ENCODE measurements at places on chromosomes 2 and 18. TPM values are rescaled to one million over a fixed set of nuclear protein-coding genes. Genes with fewer than 3 reads are reported as not detected.

SDC1 gene
- total RNA-seq, result 0.19 TPM

- no peaks in the 10 kb centered on the region for H3K4me1 ChIP-seq
- no peak overlapping the region for H3K27ac ChIP-seq
- H3K4me3 ChIP-seq, result no peak overlapping the region
- no peaks in the 10 kb centered on the region for H3K27me3 ChIP-seq
- H3K36me3 ChIP-seq, result no peaks in the 10 kb centered on the region
Observed at GRCh38 chr2:6564326-6564725, 301.4 kb downstream of the CMPK2 start.

DNA sequence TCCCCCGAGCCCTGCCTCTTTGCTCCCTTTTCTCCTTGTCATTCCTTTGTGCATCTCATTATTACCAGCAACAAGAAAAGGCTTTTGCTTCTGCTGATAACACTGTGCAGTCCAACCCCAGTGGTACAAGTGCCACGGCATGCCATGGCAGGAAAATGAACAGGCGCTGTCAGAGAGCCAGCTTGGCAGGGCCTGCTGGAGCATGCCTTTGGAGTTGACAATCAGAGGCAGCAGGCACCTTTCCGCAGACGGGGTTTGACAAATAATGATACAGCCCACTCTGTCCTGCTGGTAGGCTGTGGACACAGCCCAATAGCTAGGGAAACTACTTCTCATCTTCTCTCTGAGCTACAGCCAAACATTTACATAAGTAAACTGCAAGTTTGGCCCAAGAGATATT is 243.9 kb upstream of the LRRTM1 start:
- no peak overlapping the region for H3K4me3 ChIP-seq
- no peak for DNase-seq
- H3K4me1 ChIP-seq, result no peaks in the 10 kb centered on the region
- no peaks in the 10 kb centered on the region for H3K27me3 ChIP-seq

DNA sequence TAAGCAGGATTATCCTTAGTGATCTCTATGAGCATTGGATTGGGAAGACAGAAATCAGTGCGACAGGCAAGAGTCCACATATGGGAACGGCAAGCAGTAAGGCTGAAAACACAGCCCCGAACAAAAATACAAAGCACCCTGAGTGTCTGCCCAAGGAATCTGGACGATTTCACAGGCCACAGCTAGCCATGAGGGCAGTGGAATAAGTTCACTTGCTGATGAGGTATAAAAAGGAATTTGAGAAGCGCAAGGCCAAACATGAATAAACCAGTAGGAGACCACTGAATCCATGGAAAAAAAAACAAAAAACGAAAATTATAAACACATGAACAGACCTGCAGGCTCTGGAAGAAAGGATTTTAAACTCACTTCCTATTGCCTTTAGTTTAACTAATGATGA is 24.3 kb downstream of the WDSUB1 start:
- no peaks in the 10 kb centered on the region for H3K4me1 ChIP-seq
- no peaks in the 10 kb centered on the region for H3K27me3 ChIP-seq
- H3K27ac ChIP-seq, result no peak overlapping the region
- H3K4me3 ChIP-seq, result no peak overlapping the region
- no peak for DNase-seq

DNA sequence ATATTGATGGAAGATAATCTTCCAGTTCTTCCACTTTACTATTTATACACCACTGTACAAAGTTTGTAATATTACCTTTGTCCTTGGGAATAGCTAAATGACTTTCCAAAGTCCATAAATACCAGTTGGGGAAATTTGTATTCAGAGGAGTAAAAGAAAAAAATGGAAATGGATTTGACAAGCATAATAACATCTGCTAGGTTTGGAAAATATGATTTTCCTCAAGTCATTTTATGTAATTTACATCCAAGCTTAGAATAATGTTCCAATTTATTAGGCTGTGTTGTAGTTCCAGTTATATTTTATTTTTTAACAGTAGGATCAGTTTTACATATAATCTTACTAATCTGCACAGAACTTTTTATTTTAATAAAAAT is 563.0 kb upstream of the PKDCC start:
- no peak overlapping the region for H3K4me3 ChIP-seq
- H3K27ac ChIP-seq, result no peak overlapping the region
- H3K4me1 ChIP-seq, result no peaks in the 10 kb centered on the region
- DNase-seq, result no peak

- no peak overlapping the region for H3K4me3 ChIP-seq
- H3K27me3 ChIP-seq, result no peaks in the 10 kb centered on the region
- peaks cover 12% of the 10 kb centered on the region for H3K36me3 ChIP-seq
- no peak overlapping the region for H3K27ac ChIP-seq
- no peak for DNase-seq
Observed at GRCh38 chr2:10613263-10613662, 76.5 kb downstream of the NOL10 start.
